ENCODE measurements at places on chromosomes 6 and 20.

- DNase-seq, result no peak
Measured at GRCh38 chr6:163539101-163539762, 124.7 kb downstream of the QKI start.

DNA sequence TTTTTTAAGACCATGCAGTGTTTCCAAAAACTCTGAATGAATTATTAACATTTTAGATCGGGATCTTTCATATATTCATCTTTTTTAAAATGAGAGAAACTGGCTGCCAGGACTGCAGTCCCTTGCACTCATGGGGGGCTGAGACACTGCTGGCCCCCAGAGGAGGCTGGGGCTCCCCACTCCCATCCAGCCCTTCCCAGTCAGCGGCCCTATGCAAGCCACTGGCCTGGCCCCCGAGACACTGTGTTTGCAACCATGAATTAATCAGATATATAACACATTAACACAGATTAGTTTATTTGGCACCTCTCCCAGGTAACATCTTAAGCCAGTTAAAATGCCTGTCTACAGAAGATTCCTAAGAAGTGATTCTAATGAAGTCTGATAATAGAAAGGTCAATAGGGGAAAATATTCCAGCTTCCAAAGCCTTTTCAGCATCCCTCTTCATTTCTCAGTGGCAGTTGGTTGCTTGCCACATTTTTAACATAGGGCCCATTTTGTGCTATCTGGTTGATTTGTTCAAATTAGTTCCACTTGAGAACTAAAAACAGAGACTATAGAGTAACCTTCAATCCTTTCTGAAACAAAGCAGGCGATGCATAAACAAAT, 184.4 kb upstream of the FBXL4 start:
- DNase-seq, result no peak

DNA sequence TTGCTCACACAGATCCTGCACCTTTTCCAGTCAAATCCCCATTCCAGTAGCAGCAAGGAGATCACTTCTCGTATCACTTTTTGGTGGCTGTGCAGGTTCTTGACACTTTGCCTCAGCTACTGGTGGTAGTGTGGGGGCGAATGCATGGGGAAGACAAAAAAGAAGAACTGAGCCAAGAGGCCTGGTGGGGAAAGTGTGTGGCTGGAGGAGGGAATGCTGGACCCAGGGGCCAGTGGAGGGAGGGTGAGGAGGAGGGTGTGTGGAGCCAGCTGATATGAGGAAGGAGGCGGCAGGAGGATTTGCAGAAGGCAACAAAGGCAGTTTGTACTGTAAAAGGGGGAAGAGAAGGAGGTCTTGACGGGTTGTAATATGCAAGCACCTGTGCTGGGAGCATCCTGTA, 15.7 kb upstream of the HLA-C start:
- DNase-seq, result no peak

GRCh38 chr6:36633915-36634314, 39.8 kb downstream of the SRSF3 start:
- no peak for DNase-seq

- no peak for DNase-seq
Measured at GRCh38 chr6:163355426-163355991, 59.0 kb upstream of the QKI start.

DNA sequence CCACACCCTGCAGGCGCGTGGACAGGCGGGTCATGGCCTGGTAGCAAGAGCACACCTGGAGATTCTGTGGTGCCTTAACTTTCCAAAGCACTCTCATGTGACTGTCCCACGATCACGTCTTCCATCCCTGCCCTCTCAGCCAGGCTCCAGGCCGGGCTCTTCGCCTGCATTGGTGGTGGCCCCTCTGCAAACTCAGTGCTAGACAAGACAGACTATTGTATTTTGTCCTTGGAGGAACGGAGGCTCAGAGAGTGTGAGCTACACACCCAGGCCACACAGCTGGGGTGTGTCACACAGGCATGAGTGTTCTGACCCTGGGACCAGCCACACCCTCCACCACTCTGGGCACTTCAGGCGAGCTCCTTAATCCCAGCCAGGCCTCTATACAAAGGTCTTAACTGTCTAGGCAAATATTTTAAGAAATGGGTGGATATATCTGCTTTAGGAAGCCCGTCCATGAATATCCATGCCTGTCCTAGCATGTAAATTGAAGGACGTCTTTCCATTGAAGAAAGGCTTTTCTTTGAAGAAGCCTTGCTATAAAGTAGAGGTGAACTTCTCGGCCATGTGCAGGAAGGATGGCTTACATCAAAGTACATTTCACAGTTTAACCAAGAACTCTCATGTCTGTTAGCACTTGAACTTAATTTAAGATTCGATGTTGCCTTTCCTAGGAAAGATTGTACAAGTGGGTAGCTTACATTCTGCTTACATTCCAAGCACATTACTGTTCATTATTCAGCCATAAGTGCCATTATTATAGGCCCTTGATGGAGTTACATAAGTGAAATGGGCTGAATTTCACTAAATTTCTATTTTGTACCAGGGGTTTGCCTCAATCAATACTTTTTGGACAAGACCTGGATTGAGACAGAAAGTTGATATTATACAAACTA, 263.9 kb downstream of the DLL1 start:
- DNase-seq, result no peak

GRCh38 chr6:6635869-6636268, 47.3 kb downstream of the LY86 start:
- DNase-seq, result no peak

Data from T-helper 22 cell (primary cell).